ENCODE measurements at places on chromosomes 5 and 9.

DNA sequence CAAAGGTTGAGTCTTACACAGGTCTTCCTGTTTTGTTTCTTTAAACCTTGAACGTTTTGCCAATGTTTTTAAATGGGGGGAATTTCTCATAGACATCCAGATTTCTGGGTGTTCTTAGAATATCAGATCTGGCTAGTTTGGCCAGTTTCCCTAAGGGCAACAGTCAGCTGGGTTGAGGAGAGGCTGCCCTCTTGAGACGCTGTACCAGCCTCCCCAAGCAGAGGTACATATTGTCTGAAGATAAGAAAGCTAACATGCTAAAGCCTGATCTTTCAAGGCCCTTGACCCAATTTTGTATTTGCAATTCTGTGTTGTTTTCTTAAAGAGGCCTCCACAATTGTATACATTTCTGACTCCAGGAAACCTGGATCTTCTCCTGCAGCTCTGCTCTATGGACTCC lies 21.9 kb upstream of the SH3GL2 start:
- no peak for DNase-seq

- DNase-seq = no peak
Observed at GRCh38 chr9:10005206-10005605, 607.6 kb downstream of the PTPRD start.

GRCh38 chr5:35253582-35253981 lies 23.3 kb upstream of the PRLR start:
- DNase-seq = no peak

DNA sequence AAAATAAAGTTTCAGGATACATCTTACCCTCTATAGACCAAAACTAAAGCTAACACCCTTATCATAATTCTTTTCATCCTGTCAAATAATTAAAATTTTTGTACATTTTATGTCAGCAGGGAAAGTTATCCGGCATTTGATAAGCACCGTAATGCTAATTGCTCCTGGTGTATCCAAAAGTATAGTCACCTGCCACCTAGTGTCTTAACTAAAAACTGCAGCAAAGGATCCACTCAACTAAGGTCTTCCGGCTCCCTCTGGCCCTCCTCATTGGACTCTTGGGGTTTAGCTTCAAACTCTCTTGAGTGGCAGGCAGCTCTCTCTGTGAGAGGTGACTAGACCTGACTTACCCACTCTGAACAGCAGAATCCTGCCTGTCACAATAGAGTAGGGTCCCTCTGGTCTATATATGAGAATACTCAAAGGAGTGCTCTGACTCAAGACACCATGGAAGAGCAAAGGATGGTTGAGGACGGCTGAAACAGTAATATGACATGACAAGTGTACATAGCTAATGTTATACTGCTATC lies 60.4 kb upstream of the CAST start:
- no peak for DNase-seq
